ENCODE measurements at places on chromosomes 5 and 9. TPM values are rescaled to one million over a fixed set of nuclear protein-coding genes. Genes with fewer than 3 reads are reported as not detected.

The GRM6 gene
- total RNA-seq = not detected

The ISOC1 gene
- 32.4 TPM for total RNA-seq

The INSL4 gene
- total RNA-seq = not detected

The HTR4 gene
- not detected for total RNA-seq

The MLANA gene
- not detected for total RNA-seq

GRCh38 chr5:8825139-8825757, 720.6 kb downstream of the SEMA5A start:
- DNase-seq = no peak

GRCh38 chr9:71245651-71246050, 124.2 kb upstream of the TRPM3 start:
- DNase-seq = no peak

- DNase-seq = no peak
These were observed 3.0 kb downstream of the CMYA5 start for GRCh38 chr5:79692596-79692995.

DNA sequence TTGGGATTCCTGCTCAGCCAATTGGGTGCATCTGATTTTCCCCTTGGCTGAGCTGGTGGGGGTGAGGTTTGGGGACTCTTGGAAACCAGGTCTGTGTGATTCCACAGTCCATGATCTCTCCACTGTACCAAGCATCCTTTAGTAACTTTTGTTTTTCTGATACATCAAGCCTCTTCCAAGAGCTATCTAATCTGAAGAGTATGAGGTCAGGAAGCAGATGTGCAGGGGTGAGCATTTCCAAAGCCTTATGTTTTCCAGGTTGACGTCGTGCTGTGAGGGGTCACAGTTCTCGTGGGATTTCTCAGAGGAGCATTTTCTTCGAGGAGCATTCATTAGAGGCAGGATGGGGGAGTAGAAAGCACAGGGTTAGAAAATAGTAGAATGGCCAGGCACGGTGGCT, 95.3 kb downstream of the KLF4 start:
- DNase-seq = no peak

DNA sequence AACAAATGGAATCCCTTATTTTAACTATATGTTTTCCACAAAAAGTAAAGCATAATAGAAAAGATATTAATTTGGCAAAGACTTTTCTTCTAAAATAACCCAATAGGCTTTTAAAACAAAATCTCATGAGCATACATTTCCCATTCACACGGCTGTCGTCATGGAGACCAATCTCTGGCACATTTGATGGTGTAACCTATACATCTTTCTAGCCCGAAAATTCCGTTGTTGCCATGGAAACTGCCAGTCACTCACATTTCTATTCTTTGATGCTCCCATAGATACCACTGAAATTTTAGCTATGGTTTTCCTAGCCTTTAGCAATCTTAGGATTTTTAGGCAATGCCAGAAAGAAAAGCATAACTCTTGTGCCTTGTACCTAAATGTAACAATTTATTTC, 262.9 kb upstream of the TRPM3 start:
- DNase-seq = no peak

DNA sequence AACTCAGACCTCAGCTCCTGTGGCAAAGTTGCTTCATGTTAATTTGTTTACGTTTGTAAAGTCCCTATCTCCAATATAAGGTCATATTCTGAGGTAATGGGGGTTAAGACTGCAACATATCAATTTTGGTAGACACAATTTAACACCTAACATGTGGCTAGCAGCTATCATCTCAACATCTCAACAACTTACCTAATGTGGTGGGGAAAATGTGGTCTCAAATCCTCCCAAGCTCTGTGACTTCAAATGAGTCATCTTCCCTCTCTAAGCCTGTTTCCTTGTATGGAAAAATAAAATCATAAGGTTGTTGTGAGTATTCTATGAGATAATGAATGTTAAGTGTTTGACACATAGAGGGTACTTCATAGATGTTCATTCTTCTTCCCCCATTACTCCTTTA, 443.3 kb downstream of the CDK5RAP2 start:
- DNase-seq = no peak

DNA sequence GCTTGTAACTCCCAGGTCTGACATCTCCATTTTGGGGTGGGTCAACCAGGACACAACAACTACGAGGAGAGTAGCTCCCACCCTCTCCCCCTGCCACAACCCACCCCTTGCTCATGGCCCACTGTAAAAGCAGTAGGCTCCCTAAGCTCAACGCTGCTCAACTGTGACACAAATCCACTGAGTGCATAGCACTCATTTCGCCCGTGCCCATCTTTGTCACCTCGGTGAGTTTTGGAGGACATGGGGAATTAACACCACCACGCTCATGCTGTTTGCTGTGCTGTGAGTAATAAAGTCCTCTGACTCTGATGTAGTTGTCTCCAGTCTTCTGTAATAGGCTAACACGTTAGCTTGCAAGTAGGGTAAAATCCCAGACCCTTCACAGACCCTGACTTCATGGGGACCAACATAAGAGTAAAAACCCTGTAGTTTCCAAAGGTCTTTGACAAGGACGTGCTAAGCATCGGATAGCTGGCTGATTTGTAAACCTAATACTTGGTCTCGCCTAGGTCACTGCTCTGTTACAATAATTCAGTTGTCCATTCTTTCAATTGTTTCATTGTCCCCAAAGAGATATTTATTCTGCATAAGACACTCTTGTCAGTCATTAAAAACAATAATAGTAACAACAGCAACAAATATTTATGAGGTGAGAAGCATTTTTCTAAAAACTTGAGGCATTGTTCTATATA, 7.7 kb downstream of the PLGRKT start:
- no peak for DNase-seq

DNA sequence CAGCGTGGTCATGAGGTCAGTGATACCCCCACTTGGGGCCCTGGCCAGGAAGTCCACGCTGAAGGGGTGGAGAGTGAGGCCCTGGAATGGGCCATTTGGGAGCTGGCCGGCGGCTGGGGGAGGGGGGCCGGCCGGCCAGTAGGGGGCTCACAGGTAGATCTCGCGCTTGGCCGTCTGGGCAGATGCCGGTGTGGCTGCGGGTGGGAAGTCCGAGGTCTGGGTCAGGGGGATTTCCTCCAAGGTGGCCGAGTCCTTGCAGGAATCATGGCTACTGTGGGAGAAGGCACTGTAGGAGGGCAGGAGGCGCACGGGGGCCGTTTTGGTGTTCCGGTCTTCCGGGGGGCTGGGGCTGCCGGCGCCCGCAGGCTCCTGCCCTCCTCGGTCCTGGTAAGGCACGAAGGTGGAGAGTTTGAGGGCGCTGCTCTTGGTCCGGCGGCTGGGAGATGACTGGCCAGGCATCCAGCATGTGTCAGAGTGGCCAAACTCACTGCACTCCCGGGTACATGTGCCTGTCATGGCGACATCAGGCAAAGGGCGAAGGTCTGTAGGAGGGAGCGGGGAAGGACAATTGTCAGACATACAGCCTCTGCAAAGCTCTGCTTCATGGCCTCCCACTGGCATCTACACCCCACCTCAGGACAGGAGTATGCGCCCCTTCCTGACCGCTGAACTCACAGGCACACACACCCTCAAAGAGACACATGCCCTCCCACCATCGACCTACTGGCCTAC, 24.1 kb downstream of the PCDH1 start:
- peak; percentile 92 for DNase-seq

- DNase-seq = no peak
These were observed 307.8 kb upstream of the PAPPA start for GRCh38 chr9:115845648-115846312.

DNA sequence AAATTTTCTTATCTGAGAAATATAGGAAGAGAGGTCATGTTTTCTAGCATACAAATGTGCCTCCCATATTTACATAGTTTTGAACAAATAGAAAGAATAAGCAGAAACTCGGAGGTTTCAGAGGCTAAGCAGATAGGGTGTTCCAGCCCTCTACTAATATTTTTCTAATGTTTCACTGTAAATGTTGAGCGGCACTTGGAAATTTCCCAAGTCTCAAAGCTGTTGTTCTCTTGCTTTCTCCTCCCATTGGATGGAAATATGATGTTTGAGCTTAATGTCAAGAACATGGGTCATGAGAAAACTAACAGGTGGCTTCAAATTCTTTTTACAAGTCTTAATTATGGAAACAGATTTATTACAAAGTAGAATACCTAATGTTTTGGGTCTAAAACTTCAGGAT, 5.1 kb downstream of the SPINK1 start:
- DNase-seq = no peak

GRCh38 chr9:135706288-135706687, 4.3 kb downstream of the KCNT1 start:
- no peak for DNase-seq

DNA sequence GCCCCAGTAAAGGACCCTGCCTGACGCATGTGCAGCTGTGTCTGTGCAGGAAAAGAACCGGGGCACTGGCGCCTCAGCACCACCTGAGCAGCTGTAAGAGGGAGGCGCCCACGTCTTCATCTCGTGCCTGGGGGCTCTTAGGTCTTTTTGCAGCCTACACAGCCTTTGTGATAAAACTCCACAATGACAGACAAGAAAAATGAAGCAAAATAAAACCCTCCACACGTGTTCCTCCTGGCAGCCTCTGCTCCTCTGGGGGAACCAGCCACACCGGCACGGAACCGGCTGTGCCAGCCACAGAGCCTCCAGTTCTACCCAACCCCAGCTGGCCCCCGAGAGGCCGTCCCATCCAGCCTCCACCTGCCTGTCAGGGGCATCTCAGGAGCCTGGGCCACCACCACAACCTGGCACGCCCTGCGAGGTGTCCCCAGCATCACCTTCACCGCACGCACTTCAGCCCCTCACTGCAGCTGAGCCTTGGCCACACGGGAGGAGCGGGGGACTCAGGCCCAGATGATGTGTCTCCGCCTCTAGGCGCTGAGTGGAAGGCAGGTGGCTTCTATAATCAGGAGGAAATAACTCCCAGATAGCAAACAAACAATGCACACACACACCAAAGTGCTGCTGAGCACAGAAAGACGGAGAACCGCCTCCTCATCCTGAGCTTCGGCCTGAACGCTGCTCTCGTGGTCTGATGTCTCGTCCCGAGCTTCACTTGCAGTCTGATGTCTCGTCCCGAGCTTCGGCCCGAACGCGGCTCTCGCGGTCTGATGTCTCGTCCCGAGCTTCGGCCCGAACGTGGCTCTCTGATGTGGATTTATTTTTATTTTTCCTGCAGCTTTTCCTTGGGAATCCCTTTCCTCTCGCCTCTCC, 28.6 kb upstream of the NSMF start:
- peak; percentile 58 for DNase-seq

GRCh38 chr9:16521868-16522411, 348.5 kb downstream of the BNC2 start:
- no peak for DNase-seq

DNA sequence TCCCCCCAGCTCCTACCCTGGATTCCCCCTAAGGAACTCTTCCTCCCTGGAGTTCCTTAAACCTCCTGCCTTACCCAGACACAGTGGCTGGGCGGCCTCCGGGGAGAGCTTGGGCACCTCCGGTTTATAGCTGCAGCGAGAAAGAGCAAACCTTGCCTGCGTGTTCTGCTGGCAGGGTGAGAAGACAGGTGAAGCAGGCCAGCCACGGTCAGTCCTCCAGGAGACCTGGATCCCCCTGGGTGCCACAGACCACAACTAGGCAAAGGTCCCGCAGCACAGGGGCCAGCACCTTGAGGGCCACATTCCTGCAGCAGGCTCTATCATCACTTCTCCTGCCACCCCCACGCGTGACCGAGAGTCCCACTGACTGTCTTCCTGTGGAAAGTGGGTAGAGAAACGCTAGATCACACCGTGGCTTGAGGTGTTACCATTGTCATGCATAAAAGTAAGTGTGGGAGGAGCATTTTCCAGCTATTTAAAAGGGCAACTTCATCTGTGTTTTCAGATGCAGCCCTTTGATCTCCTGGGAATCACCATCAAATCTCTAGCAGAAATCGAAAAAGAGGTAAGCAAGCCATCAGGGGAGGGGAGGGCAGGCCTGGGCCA, 130.2 kb upstream of the LMX1B start:
- DNase-seq = peak; percentile 43

DNA sequence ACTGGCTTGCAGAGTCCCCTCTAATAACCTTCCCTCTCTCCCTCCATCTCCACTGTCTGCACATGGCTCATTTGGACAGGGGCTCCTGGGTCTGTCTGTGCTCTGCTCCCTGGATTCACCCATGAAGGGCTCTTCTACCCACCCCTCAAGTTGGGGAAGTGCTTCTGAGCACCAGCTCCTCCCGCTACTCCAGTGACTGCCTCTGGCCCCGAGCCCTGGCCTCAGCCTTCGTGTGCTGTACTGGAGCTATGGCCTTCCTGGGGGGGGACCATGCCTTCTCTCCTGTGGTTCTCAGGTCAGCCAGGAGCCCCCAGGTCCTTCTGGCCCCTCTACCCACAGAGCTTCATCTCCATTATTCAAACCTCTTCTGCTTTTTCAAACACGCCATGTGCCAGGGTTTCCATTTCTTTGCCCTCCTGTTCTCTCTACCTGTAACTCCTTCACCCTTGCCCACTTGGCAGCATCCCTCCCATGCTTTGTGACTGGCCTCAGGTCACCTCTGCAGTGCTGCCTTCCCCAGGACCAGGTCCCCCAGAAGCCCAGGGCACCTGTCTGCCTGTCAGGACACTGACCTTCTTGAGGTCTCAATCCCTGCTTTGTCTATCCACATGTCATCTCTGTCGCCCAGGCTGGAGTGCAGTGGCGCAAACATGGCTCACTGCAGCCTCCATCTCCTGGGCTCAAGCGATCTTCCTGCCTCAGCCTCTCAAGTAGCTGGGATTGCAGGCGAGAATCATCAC, 9.5 kb downstream of the SH3PXD2B start:
- no peak for DNase-seq

- DNase-seq = no peak
These were observed 151.8 kb upstream of the VLDLR start for GRCh38 chr9:2469681-2470221.

GRCh38 chr9:130473566-130473965, 28.8 kb downstream of the ASS1 start:
- peak; percentile 79 for DNase-seq

DNA sequence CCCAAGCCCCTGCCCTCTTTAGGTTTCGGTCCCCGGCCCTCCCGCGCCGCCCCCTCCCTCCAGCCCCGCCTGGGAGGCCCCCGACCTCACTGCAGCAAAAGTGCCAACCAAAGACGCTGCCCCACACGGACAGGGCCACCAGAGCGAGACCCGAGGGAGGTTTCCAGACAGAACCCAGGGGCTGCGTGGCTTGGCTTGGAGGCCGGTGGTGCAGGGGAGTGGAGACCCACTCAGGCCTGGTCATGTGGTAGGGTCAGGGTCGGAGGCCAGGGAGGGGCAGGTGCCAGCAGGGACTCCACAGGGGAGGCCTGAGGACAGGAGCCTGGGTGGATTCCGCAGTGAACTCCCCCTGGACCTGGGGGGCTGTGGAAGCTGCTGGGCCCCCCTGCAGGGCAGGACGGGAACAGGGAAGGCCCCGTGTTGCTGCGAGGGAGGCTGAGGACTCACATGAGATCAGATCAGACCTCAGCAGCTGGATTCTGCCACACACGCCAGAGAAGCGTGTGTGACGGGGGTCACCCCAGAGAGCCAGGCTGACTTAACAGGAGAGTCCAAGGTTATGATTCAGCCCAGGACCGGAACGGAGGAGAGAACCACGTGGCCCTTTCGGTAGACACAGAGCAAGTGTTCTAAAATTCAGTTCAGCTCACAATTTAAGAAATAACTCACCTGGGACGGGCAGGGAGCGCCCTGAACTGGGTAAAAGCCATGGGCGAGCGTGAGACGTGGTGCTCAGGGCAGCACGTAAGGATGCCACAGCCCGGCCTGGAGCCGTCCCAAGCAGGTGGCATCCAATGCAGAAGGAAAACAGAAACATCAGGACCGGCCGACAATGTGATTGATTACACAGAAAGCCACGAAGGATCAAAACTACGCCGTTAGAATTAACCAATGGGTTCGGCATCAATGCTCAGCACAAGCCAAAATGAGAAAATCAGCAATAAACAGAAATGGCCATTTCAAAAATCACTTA, 38.9 kb downstream of the EXD3 start:
- DNase-seq = peak; percentile 75

- peak; percentile 38 for DNase-seq
These were observed 97.4 kb downstream of the OSTF1 start for GRCh38 chr9:75185585-75186170.
